Stimulated activated CD8-positive, alpha-beta memory T cell treated with anti-CD3 and anti-CD28 coated beads, Interleukin-15, amount 100 ng/mL, for 24 hours (primary cell): ENCODE measurements at places on chromosomes 2 and 18.

DNA sequence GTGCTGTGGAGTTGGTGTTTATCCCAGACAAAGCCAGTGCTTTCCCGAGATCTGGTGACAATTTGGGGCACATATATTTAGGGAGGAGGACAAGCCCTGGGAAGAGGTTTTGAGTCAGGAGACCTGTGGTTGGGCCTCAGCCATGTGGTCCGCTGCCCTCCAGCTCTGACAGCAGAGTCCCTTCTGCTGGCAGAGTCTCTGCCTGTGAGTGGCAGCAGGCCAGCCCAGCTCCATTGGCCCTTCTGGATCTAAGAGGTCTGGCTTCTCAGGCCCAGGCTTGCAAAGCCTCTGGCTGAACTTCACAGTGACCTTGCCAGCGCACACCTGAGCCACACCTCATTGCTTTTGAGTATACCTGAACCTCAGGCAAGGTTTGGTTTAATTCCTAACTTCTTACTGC is 115.3 kb downstream of the BCL2L11 start:
- DNase-seq, result no peak

DNA sequence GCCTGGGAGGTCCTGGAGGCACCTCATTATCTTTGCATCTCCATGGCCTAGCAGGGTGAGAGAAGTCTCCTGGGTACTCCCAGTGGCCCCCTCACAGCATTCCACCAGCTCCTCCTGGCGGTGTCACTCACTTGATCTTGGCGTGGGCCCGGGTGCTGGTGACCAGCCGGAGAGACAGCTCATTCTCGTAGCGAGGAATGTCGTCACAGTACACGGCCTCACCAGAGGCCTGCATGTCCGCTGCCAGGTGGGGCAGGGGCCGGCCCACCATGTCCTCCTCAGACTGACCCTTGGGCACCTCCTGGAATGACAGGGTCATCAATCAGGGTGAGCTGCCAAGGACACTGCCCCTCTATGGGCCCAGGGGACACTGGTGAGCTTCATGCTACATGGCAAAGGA is 42.4 kb downstream of the XDH start:
- no peak for DNase-seq

DNA sequence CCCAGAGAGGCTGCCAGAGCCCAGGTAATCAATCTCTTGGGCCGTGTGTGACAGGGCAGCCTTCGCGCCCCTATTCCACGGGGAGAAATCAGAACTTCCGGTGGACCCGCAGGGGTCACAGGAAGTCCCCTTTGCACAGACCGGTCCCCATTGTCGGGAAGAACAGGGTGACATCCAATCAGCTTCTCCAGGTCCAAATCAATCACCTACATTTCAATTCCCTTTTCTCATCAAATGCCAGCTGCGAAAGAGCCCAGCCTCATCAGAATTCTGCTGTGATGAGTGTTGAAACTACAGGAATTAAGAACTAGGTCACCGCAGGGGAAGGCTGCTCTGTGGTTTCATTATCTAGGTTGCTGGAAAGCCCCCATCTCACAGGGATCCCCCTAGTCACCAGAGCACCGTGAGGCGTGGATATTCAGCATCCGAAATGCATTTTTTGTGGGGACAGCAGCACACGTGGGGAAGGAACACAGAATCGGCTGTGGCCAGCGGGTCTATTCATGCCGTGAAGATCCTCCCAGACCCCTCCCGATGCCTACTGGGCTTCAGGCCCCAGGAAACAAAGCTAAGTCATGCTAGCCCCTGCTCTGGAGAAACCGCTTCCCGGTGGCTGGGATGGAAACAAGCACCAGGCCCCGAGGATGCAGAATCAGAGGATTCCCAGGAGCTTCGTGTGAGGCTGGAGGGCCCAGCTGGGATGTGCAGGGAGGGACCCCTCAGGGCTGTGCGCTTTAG is 193.7 kb upstream of the ID2 start:
- peak; percentile 28 for DNase-seq

DNA sequence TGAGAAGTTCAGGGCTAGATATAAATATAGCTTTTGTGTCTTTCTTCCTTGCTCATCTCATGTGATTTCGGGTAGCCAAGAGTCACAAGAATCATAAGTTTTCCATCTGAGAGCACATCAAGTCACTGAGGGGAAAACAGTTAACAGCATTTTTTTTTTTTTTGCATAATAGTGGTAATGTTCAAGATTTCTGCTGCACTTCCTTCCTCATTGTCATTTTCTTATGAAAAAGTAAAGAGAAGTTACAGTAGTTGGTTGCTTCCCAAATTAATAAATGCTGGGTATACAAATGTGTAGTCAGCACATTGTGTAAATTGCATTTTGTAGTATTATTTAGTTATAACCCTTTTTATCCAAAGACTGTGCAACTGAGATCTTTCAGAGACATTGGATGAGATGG is 93.6 kb downstream of the ZEB2 start:
- no peak for DNase-seq

GRCh38 chr2:214130114-214130513 is 280.7 kb upstream of the VWC2L start:
- DNase-seq, result no peak

- no peak for DNase-seq
Observed at GRCh38 chr2:25851740-25852503, 26.4 kb downstream of the ASXL2 start.

GRCh38 chr2:29753671-29754444 is 167.5 kb downstream of the ALK start:
- no peak for DNase-seq

- no peak for DNase-seq
Observed at GRCh38 chr2:240431271-240431660, 4.2 kb upstream of the GPC1 start.

GRCh38 chr18:48992791-48993555 is 42.2 kb upstream of the SMAD7 start:
- DNase-seq, result no peak

GRCh38 chr18:57576316-57576715 is 10.2 kb downstream of the FECH start:
- DNase-seq, result no peak

DNA sequence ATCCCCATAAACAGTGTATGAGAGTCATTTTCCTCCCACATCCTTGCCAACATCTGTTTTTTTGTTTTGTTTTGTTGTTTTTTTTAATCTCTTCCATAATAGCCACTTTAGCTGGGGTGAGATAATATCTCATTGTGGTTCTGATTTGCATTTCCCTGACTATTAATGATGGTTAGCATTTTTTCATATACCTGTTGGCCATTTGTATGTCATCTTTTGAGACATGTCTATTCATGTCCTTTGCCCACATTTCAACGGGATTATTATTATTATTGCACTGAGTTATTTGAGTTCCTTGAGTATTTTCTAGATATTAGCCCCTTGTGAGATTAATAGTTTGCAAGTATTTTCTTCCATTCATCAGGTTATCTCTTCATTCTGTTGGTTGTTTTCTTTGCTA is 223.3 kb downstream of the LPIN1 start:
- DNase-seq, result no peak
